DMS 273 treated with DMSO at 0.1 percent for 48 hours (cell line): ENCODE measurements at places on chromosomes 12 and 14.

DNA sequence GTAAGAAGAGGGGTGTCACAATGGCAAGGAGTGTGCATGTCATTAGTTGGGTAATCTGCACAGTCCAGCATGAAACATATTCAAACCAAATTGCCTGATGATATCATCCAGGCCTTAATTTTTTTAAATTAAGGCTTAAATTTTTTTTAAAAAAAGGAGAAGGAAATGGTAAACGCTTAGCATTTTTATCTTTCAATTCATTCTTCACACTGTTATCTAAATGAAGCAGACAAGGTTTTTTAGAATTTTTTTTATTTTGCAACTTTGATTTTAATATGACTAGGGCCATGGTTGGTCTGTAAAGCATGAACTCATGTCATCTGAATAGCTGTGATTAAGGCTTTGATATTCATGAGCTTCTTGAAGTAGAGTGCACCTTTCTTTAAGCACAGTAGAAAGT lies 362.5 kb downstream of the SYT1 start:
- DNase-seq, result no peak

GRCh38 chr14:71103662-71104484 lies 196.6 kb downstream of the PCNX1 start:
- peak; percentile 23 for DNase-seq

DNA sequence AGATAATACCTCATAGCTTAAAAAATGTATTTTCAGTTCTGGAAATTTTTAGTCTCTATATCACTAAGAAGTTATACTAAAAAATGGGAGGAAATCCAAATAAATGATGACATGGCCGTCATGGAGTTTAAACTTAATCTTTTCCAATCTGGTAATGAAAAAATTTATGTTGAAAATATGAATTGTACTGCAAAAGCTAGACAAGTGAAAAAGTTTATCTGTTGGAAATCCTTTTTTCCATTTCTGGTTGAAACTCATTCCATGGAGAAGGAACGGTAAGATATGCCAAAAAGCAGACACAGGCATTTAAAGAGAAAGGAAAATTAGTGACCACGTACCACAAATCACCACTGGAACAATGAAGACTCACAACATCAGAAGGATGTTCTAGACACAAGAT lies 314.2 kb upstream of the PRICKLE1 start:
- no peak for DNase-seq

DNA sequence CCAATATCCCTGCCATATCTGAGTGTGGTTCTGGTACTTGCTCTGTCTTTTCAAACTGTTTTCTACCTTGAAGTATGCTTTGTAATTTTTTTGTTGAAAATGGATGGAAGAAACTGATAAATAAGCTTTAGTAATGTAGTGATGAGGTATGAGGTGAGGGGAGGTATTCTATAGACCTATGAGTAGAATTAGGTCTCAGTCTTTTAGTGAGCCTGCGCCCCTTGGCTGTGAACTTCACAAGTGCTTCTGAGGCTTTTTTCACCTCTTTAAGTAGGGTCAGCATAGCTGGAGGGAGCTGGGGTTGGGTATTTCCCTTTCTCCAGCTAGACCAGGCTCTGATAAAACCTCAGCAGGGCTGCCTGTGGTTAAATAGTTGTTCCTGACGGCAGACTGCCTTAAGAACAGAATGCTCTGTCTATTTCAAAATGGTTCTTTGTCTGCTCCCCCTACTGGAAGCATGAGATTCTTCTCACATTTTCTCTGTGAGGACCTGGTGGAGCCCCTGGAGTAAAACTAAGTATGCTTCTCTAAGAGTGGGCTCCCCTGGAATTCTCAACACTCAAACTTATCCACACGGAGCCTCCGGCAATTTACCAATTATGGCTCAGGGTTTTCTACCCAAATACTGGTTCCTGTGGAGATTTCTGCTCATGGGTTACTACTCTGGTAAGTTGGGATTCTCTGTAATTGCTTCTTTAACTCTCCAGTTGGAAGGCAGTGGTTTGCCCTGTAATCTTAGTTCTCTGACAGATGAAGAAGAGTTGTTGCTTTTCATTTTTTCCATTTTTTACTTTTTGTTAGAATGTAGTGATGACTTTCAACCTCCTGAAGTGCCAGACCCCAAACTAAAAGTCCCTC lies 13.1 kb downstream of the KRT5 start:
- no peak for DNase-seq

DNA sequence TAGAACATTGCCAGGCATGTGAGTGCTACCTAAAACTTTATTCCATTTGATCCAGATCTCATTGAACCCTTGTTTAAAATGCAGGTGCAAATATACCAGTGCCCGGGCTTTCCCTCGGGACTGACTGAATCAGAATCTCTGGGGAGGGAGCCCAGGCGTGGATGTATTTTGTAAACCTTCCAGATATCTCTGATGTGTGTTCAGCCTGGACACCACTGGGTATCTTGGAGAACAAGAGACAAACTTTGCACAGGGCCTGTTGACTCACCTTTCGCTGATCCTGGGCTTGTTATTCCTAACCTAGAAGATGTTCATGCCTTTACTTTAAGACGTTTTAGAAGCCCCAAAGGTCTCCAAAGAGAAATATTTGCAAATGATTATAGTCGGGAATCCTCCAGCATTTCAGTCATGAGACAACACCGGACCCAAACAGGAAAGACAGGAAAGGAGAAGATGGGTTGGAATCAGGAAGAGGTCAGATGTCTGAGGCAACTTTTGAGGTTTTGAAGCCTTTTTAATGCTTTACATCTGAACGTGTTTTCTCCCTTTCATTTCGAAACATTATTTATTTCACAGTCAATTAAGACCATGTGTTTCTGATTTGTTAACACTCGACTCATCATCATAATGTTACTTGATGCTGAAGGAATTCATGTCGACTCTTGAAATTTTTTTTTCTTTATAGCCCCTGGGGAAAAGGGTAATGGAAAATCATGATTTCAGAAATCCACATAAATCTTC lies 118.6 kb downstream of the PLXNC1 start:
- no peak for DNase-seq

DNA sequence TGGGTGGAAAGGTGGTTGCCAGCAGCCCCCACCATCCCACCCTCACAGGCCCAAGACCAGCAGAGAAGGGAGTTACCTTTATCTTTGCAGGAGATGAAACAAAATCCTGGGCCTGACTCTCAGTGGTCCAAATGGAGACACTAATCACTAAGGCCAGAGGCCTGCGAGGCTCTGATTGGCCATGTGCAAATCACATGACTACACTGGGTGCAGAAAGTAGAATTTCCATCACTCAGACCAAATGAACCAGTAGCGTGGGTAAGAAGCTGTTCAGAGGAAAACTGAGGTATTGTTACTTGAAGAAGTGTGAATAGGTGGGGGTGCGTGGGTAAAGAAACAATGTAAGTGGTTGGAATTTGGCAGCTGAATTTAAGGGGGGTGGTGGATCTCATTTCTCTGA lies 20.2 kb upstream of the PPP1CC start:
- DNase-seq, result no peak

GRCh38 chr14:101469382-101470247 lies 91.7 kb upstream of the DIO3 start:
- no peak for DNase-seq

- peak; percentile 4 for DNase-seq
Measured at GRCh38 chr12:27635349-27635972, 60.8 kb upstream of the REP15 start.

DNA sequence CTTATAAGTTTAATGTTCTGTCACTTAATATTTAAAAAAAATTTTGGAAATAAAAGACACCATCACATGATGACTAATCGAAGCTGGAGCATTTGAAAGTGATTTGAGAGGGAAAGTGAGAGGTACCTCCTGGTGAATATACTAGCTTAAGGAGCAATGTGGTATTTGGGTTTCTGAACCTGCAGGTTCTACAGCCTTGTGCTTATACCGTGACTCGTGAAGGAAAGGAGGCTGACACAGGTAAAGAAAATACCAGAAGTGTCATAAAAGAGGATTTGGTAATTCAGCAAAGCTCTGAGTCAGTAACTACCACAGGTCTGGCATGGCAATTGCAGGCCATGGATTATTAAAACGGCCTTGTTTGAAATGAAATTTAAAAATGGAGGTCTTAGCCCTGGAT lies 151.0 kb downstream of the SLC38A4 start:
- no peak for DNase-seq

DNA sequence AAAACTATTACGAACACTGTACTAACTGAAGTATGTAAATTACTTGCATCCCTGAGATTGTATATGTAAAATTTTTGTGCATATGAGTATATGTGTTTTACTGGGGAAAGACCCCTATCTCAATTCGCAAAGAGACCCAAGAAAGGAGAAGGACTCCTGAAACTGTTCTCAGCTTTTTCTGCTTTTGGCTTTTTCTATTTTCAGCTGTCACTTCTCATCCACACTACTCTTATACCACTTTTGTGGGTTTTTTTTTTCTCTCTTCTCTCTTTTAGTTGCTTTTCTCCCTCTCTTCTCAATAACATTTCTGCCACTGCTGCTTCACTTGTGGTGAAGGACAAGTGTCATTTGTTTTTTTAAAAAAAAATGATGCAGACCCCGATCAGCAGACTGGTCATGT lies 39.8 kb downstream of the NIN start:
- no peak for DNase-seq

DNA sequence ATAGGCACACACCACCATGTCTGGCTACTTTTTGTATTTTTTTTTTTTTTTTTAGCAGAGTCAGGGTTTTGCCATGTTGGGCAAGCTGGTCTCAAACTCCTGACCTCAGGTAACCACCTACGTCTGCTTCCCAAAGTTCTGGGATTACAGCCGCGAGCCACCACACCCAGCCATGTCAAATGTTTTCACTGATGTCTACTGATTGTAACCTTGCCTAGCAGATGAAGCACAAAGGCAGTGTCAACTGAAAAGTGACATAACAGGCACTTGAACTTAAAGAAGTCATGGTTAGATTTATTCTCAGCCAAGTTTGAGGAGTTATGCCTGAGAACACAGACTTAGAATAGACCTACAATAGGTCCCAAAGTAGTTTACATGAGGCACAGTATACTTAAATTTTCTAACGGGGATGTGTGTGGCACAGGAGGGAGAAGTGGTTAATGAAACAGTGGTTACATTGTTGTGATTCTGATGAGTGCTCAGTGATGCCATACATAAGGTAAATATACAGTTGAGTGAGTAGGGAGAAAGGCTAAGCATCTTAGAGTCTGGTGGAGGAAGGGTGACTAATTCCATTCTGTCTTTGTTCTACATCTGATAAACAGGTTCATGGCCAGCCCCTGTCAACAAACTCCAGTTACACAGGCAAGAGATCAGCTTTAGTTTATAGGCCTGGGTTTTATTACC lies 12.6 kb upstream of the RNASE4 start:
- no peak for DNase-seq

- DNase-seq, result no peak
Measured at GRCh38 chr14:22271838-22272799, 316.9 kb downstream of the DAD1 start.

GRCh38 chr12:19707948-19708409 lies 268.7 kb downstream of the AEBP2 start:
- no peak for DNase-seq

DNA sequence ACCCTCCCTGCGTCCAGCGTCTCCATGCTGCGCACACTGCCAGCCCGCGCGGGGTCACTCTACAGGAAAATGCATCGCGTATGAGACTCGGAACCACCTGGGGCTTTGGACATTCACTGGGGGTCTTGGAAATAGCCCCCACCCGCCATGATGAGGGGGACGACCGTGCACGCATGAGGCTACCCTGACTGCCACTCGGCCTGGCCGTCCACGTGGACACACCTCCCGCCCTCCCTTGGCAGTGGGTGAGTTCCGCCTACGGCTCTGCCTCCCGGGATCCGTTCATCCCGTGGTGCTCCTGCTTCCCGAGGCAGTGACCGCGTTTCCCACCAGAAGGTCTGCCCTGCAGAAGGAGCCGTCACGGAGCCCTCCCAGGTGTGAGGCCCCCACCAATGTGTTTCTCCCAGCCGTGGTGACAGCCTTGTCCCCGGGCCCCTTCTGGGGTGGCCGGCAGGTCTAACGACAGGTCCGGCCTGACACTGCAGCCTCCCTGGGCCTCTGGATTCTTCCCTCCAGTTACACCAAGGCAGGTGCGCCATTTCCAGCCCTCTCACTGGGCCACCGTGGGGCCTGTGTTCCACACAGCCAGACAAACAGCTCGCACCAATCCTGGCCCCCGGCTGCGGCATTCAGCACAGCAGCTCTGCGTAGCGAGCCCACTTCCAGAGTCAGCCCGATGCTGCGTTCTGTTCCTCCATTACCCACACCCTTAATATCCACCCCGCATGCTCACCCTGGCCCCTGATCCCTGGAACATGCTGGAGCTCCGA lies 11.1 kb upstream of the GALNT9 start:
- DNase-seq, result no peak

DNA sequence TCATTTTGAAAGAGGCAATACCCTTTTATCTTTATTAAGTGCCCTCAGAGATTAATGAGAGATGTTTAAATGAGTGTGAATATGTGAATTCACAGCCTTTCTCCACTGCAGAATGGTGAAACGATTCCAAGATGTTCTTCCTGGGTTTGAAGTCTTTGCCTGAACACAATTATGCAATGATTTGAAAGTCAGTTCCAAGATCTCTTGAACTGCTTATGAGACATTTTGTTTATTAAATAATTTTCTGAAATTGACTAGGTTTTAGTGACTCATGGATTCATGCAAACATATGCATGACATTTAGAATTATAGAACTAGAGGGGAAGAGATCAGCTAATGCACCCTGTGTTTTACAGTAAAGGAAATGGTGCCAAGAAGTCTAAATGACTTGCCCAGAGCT lies 118.1 kb upstream of the SLC38A2 start:
- no peak for DNase-seq
